ENCODE measurements at places on chromosomes 7 and 10.

- DNase-seq, result peak; percentile 48
These were observed 127.5 kb downstream of the ABCA13 start for GRCh38 chr7:48298779-48299178.

DNA sequence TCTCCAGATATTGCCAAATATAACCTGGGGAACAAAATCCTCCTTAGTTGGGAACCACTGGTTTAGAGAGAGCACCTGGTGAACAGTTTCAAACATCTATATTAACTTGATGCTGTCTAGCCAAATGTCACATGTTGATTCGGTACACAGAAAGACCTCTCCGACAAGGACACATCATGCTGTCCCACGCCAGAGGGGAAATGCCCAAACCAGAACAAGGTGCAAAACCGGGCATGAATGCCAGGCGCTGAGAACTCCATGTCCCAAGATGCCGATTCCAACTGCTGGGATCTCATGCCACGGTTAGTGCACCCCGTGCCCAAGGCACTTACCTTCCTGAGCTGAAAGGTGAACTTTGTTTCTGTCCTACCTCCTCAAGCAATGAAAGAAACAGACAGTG lies 100.8 kb downstream of the SFMBT2 start:
- no peak for DNase-seq

- DNase-seq, result no peak
These were observed 37.5 kb downstream of the DENND11 start for GRCh38 chr7:141664450-141664849.

- peak; percentile 29 for DNase-seq
These were observed 170.5 kb downstream of the RPS24 start for GRCh38 chr10:78203915-78204818.

GRCh38 chr7:1829111-1829510 lies 159.0 kb downstream of the ELFN1 start:
- no peak for DNase-seq

DNA sequence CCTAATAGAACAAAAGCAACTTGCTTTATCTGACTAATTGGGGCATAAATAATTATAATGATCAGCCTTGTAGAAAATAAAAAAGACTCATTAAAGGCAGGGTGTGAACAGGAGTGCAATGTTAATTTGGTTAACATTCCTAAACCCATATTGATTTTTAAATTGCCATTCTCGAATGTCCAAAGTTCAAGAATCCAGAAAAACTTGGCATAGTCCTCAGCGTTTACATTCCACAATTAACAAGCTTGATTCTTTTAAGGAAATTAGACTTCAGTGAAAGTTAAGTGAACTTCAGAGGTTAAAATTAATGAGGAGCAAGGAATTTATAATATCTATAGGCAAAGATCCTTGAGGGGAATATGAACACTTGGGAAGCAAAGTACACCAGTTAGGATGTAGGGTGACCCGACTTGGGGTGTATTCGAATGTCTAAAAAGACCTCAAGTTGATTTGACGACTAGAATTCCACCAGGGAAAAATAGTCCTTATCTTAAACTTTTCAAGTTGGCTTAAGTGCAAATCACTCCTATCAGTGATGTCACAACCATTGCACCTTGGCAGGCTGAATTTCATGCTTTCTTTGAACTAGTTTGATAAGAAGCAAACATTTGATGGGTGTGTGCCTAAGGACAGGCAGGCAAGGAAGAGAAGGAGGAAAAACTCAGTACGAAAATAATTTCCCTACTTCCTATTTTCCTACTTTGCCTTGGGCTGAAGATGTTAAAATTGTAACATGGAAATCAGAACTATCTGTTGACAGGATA lies 830.4 kb upstream of the COBL start:
- no peak for DNase-seq

DNA sequence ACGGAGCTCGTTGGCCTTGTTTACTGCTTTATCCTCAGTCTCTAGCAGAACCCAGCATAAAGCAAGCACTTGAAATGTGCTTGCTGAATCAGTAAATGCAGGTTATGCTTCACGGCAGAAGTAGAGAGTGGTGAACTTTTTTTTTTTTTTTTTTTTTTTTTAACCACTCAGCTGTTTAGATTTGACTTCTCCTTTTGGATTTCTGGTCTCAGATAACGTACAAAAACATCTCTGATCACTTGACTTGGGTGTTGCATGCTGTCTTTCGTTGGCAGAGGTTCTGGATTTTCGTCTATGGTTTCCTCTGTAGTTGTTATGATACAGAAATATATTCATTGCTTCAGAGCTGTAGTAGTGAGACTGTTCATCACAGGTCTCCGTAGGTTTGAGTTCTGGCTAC lies 242.5 kb upstream of the HABP2 start:
- DNase-seq, result no peak

Data from GM03348 (cell line).